ENCODE measurements at places on chromosomes 5 and 9.

- DNase-seq = no peak
Measured at GRCh38 chr9:95307538-95307937, 10.0 kb downstream of the FANCC start.

DNA sequence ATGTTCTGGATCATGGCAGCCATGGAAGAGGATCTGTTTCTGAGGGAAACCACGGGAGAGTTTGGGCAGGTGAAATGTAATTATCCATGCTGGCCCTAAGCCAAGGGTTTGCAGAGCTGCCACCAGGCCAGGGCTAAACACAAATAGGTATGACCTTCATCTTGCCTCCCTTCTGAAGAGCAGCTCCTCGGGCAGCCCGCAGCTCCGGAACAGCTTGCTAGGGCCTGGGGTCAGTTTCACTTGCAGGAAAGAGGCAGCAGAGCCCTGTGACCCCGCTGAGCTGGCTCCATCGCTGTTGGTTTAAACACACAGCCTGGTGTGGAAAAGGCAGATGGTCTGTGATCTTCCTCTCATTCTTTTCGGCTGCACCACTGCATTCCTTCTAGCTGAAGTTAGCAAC is 141.4 kb downstream of the TMEM38B start:
- DNase-seq = no peak

- no peak for DNase-seq
Measured at GRCh38 chr5:163453705-163454104, 6.2 kb downstream of the NUDCD2 start.

DNA sequence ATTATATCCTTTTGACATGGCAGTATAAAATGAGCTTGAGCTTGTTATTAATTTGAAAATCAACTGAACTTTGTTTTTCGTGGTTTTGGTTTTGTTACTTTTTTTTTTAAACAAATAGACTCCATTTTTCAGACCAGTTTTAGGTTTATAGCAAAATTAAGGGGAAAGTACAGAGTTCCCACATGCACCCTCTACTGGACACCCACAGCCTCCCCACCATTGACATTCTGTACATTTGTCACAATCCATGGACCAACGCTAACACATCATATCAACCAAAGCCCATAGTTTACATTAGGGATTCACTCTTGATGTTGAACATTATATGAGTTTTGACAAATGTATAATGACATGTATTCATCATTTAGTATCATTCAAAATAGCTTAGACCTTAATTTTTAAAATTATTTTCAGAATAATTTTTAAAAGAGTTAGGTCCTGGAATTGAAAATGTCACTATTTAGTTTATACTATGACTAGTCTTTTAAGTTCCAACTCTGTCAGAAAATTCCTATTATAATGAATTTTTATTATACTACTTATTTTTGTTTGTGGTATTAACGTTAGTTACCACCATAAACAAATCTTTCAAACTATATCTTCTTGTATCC is 35.3 kb upstream of the JMY start:
- DNase-seq = no peak

DNA sequence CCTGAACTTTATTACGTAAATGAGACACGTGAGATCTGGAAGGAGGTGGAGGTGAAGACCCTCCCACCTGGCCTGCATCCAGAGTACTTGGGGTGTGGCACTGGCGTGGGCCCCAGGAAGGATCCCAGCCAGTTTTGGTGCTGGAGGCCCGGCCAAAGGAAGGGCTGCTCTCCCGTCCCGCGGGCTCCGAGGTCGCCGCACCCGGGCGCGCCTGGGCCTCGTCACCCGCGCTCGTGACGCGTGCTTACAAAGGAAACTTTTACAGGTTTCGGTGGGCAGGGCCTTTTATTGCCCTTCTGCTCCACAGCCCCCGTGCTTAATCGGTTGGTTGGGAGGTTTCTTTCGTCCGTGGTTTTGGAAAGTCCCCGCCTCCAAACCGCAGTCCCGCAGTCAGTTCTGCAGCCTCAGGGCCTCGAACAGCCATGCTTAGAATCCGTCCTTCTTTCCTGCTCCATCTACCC is 29.2 kb downstream of the CDKN2A start:
- DNase-seq = no peak

- DNase-seq = no peak
Measured at GRCh38 chr9:117677572-117677971, 26.6 kb upstream of the TLR4 start.

GRCh38 chr9:108041551-108041950 is 552.0 kb upstream of the KLF4 start:
- no peak for DNase-seq

- DNase-seq = no peak
Measured at GRCh38 chr5:8320244-8320643, 451.3 kb downstream of the MTRR start.

GRCh38 chr5:166947045-166947444 is 1344.4 kb upstream of the WWC1 start:
- no peak for DNase-seq

DNA sequence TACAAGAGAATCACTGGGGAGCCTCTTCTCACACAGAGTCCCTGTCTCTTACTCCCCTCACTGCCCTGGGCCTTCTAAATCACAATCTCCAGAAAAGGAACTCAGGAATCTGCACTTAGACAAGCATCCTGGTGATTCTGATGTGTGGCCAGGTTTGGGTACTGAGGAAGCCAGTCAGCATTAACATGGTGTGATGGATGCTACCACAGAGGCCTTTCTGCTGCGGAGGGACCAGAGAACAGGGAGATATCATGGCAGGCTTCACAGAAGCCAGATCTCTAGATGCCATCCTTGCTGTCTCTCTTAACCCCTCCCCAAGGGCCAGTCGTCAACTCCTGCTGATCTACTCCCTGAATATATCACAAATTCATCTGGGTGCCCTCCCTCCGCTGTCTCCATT is 1.6 kb downstream of the ANKS6 start:
- no peak for DNase-seq

GRCh38 chr9:73038089-73038509 is 85.2 kb upstream of the ALDH1A1 start:
- DNase-seq = no peak

- no peak for DNase-seq
Measured at GRCh38 chr9:2972475-2972874, 128.6 kb upstream of the PUM3 start.

GRCh38 chr5:54852007-54852406 is 133.4 kb downstream of the ESM1 start:
- DNase-seq = no peak

DNA sequence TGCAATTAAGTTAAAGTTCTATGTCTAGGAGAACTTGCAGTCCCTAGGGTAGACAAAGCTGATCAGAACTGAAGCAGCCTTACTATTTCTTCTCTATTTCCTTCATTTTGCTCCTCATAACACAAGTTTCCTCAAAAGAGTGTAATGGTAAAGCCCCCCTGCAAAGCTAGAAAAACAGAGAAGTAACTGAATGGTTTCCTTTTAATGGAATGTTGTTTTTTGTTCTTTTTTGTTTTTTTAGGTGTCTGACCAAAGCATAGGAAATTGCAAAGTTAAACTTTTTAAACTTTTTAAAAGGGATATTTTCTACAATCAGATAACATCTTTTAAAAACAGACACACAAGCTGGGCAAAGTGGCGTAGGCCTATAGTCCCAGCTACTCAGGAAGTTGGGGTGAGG is 145.7 kb downstream of the TLE1 start:
- no peak for DNase-seq

GRCh38 chr5:76180814-76181805 is 97.9 kb downstream of the SV2C start:
- no peak for DNase-seq

DNA sequence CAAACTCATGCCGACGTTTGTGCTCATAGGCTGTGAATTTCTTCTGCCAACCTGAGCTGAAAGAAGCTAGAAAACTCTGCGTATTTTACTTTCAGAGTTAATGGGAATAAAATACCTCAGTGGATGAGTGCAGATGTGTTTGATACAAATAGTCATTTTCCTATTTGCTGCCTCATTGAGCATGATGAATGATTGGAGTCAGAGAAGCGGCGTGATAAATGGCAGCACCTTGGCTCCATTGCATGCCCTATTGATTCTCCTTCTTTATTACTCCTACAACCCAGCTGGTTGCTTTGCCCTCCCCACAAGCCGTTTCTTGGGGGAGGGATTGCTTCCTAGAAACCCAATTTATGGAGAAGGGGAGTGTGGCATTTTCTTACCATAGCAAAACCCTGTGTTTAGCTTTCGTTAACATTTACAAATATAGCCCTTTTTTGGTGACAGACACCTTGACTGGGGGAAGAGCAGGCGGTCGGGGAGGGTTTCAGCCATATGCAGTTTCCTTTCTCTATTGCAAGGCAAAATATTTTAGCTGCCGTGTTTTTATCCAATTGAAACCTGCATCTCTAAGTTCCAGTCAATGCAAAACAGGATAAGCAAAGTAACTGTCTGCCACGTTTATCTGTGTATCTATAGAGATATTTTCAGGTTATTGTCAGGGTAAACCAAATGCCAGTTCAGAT is 93.1 kb upstream of the TBCA start:
- no peak for DNase-seq

DNA sequence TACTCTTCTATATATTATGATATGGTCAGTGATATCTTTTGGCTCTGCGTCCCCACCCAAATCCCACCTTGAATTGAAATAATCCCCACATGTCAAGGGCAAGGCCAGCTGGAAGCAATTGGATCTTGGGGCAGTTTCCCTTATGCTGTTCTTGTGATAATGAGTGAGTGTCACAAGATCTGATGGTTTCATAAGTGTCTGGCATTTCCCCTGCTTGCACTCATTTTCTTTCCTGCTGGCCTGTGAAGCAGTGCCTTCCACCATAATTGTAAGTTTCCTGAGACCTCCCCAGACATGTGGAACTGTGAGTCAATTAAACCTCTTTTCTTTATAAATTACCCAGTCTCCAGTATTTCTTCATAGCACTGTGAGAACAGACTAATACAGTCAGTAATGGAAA is 45.0 kb upstream of the TNC start:
- DNase-seq = no peak

GRCh38 chr5:175535796-175536195 is 57.4 kb downstream of the SFXN1 start:
- no peak for DNase-seq

DNA sequence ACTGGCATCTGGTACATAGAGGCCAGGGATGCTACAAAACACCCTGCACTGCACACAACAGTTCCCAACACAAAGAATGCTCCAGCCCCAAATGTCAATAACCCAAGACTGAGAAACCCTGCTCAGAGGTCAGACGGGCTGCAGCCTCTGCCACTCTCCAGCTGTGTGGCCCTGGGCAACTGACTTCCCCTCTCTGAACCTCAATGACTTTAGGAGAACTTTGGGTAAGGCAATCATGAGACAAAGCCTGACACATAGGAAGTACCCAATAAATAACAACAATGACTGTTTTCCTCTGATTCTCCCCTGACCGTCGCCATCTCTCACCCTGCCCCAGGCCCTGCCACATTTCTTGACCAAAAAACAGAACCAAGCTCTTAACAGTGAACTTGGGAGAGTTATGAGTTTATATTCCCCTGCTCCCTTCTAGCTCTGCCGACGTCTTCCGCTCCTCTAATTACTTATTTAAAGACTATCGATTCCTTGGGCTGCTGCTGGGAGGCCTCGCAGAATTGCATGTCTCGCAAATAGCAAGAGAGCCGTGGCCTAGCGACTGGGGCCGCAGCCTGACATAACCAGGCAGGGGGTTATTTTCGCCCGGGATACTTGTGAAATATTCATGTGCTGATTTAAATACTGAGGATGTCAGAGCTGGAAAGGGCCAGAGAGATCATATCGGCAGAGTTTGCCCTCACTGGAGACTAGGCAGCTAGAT is 24.5 kb upstream of the CRB2 start:
- DNase-seq = no peak

GRCh38 chr9:130336885-130337284 is 71.3 kb downstream of the HMCN2 start:
- no peak for DNase-seq

- DNase-seq = no peak
Measured at GRCh38 chr5:31361234-31361633, 167.7 kb downstream of the CDH6 start.

Data from stimulated activated CD8-positive, alpha-beta memory T cell treated with anti-CD3 and anti-CD28 coated beads, Interleukin-7, amount 100 ng/mL, for 1 hour (primary cell).